Right atrium auricular region (tissue), 2 donors: ENCODE measurements at places on chromosomes 5 and 9.

- H3K4me3 ChIP-seq: no peak overlapping the region
- no peaks in the 10 kb centered on the region for H3K27me3 ChIP-seq
- no peaks in the 10 kb centered on the region for H3K36me3 ChIP-seq
- no peaks in the 10 kb centered on the region for H3K4me1 ChIP-seq
- DNase-seq: no peak
- H3K27ac ChIP-seq: no peak overlapping the region
Observed at GRCh38 chr5:74040811-74041491, 415.0 kb downstream of the ARHGEF28 start.

DNA sequence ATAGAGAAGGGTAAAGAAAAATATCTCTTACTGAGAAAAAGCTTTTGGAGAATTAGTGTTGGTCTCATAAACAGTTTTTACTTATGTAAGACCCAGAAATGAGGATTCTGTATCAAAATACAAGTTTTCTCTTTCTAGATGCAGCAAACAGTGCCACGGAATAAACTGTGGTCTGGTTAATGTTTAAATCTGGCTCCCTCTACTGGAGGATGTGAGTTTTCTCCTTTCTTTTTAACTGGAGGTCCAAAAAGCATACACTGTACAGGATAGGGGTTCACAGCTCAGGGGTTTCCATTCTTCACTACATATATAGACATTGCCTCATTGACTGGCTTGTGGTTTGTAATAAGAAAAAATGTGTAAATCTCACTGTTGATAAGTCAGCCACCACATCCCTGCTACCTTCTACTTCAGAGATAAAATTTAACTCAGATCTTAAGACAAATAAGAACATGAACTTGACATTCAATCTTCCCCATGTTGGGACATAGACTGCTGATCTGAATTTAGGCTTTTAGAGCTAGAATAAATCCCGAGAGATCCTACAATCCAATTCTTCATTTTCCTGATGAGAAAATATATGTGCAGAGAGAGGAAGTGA lies 98.9 kb downstream of the CFAP95 start:
- no peak overlapping the region for H3K27ac ChIP-seq
- no peaks in the 10 kb centered on the region for H3K27me3 ChIP-seq
- no peaks in the 10 kb centered on the region for H3K4me1 ChIP-seq
- no peak overlapping the region for H3K4me3 ChIP-seq

- no peaks in the 10 kb centered on the region for H3K36me3 ChIP-seq
- H3K27ac ChIP-seq: no peak overlapping the region
- H3K4me1 ChIP-seq: no peaks in the 10 kb centered on the region
- no peaks in the 10 kb centered on the region for H3K27me3 ChIP-seq
- no peak overlapping the region for H3K4me3 ChIP-seq
- DNase-seq: no peak
Observed at GRCh38 chr5:88979244-88979643, 96.3 kb upstream of the MEF2C start.

- H3K36me3 ChIP-seq: no peaks in the 10 kb centered on the region
- no peaks in the 10 kb centered on the region for H3K4me1 ChIP-seq
- DNase-seq: peak; percentile 40
- H3K27ac ChIP-seq: no peak overlapping the region
- no peaks in the 10 kb centered on the region for H3K27me3 ChIP-seq
- H3K4me3 ChIP-seq: no peak overlapping the region
Observed at GRCh38 chr9:131685753-131686706, 53.8 kb downstream of the RAPGEF1 start.
